ENCODE measurements at places on chromosomes 7 and 10.

GRCh38 chr10:103706047-103706446, 149.3 kb downstream of the SH3PXD2A start:
- DNase-seq: no peak

DNA sequence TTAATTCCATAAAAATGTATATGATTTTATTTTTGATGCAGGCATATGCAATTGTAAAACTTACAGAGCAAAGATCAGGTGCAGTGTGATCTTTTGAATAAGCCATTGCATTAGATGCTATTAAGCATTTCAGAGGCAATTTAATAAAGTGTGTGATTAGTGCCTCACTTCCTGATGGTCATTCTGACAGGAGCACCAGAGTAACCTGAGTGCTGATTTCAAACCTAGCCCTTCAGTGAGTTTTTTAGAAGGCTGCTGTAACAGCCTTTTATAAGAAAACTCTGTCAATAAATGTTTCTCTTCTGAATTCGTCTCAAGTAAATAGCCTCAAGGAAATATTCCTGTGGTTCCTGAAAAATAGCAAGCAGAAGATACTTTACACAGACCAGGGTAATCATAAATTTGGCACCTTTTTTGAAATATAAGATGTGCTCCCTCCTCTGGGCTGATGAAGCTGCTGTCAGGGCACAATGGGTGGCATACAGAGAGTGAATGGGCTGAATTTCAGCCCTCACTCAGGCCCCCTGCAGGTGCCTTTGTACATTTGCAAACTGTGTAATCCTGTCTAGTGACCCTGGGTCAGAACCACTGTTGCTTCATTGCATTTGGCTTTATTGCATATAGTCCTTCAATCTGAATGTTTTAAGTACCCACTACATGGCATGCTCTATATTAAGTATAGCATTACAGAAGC, 193.7 kb upstream of the CSTF2T start:
- no peak for DNase-seq

- DNase-seq: no peak
Observed at GRCh38 chr7:12493863-12494686, 76.4 kb upstream of the SCIN start.

GRCh38 chr10:119496273-119496672, 46.2 kb downstream of the RGS10 start:
- no peak for DNase-seq

DNA sequence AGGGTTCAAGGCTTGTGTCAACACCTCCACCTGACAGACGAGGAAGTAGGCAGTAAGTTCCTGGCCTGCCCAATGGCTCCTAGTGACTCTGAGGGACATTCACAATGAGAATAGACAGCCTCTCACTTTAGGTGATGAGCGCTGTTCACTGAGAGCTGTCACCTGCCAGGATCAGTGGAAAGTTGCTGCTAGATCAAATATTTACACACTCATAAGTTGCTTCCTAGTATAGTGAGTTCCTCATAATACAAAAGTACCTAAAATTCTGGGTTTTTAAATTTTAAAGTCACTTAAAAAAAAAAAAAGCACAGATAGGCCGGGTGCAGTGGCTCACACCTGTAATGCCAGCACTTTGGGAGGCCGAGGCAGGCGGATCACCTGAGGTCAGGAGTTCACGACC, 320.8 kb downstream of the PRPF18 start:
- DNase-seq: no peak

GRCh38 chr10:33143160-33143728, 185.2 kb upstream of the ITGB1 start:
- peak; percentile 38 for DNase-seq

GRCh38 chr7:139182363-139182762, 48.7 kb upstream of the UBN2 start:
- no peak for DNase-seq

DNA sequence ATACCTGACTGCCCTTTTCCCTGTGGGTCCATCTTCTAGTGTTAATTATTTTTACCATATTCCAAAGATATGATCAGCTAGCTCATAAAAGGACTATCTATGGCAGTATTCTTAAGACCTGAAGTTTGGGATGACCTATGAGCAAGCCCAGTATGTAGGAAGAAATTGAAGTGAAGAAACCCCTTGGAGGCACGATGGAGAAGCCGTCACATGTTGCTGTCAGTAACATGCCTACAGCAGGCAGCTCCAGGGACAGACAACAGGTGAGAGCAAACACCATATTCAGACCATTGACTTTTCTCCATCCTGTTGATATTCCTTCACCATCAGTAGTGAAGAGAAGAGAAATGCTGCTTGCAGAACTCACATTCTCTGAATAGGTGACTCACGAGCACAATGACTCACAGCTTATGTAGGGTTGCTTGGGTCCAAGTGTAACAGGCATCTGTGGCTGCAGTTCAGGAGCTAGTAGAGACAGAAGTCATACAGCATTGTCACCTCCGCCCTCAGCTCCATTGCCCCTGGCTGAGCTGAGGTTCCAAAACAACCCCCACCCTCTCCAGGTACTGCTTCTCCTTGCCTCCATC, 8.4 kb upstream of the LYZL2 start:
- no peak for DNase-seq

DNA sequence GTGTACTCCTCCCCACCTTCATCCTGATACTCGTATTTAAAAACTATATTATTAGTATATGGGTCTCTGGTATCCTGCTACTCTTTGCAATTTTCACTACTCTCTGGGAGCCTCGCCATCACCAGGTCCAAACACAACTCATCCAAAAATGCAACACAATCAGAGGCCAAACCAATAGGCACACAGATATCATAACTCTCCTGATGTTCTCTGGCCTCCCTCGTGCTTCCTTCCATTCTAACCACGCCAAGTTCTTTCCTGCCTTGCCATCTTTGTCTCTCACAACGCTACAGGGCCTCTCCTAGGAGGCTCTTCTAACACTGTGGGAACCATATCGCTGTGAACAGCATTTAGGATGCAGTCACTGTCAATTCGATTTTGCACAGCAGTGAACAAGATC, 7.3 kb downstream of the RHEB start:
- no peak for DNase-seq

DNA sequence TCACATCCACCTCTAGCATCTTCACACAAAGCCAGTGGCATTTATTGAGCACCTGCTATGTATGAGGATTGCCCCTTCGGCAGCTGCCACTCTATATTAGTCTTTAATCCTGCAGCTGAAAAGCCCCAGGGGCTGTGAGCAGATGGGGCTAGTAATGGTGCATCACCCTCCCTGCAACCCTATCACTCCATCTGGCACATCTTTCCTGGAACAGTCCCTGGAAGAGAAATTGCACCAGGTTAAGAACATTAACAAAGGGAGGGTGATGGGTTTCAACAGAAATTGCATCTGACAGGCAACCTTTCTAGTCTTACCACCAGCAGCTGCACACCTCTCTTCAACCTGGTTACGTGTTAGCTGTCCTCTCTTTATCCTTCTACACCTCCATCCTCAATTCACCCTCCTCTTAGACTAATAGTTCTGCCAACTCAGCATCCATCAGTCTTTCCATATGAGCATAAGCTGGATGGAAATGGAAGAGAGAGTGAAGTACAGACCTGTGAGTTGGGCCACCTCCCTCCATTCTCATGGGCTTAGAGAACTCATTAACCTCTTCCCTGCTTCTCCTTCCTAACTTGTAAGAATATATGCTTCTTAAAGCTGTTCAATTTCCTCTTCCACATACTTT, 168.6 kb upstream of the NEBL start:
- no peak for DNase-seq

All from CD4-positive, alpha-beta T cell treated with Interleukin-6 at 100 ng/mL for 8 hours (primary cell).